Activated T-helper 1 cell treated with anti-CD3 and anti-CD28 coated beads, Interleukin-2, amount 50 U/mL, for 16 hours (primary cell): ENCODE measurements at places on chromosomes 2 and 18.

DNA sequence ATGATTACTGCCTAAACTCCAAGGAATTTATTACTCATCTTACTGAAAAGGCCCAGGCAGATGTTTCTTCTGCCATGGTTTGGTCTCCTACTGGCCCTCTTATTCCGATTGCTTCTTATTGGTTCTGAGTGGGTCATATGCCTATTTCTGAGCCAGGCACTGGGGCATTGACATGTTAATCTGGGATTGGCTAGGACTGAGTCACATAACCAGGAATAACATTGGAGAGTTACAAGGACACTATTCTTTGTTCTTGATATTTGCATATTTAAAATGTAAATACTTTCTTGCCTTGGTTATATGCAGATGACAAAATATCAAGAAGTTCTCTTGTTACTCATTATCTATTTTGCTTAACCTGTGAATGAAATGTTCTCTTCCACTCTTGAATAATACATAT is 534.4 kb upstream of the SLC39A10 start:
- no peak for DNase-seq

DNA sequence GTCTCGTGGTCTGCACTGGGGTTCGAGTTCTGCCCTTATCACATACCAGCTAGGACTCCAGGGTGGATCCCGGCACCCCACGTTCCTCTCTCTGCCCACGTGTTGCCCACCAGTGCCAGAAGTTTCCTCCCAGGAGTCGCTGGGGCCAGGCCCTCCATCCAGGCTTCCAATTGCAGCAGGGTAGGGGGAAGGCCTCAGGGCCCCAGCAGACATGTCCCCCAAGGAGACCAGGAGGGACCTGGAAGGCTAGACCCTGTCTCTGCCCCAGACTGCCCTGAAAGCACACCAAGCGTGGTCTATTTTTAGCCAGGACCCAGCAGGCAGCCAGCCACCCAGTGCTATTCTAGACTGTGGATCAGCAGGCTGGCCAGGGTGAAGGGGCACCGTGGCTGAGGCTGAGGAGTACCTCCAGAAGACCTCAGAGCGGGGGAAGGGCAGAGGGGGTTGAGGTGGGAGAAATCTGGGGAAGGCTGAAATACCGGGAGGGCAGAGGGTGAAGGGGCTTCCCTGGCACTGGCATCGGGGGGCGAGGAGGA is 18.8 kb upstream of the TNS1 start:
- no peak for DNase-seq

DNA sequence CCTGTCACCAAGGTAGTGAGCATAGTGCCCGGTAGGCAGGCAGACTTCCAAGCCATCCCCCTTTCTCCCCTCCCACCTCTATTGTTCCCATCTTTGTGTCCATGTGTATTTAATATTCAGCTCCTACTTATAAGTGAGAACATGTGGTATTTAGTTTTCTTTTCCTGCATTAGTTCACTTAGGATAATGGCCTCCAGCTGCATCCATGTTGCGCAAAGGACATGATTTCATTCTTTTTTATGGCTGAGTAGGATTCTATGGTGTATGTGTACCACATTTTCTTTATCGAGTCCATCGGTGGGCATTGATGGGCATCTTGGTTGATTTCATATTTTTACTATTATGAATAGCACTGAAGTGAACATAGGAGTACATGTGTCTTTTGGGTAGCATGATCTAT is 35.3 kb downstream of the MMADHC start:
- DNase-seq: no peak

DNA sequence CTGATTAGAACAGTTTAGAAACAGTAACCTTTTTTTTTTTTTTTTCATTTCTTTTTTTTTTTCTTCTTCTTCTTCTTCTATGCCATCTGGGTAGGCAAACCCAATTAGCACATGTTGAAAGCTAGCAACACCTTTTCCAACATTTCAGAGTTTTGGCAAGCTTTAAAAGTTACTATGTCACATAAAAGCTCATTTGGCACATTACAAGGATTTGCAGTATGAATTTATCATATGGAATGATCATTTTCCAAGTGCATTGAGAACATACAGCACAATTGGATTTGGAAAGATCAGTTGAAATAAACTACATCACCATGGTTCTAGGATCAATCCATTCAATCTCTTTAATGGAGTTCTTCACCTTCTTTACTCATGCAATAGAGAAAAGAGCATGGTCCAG is 847.0 kb downstream of the LRRTM4 start:
- no peak for DNase-seq

- no peak for DNase-seq
Observed at GRCh38 chr2:11630855-11631254, 39.1 kb downstream of the NTSR2 start.

- no peak for DNase-seq
Observed at GRCh38 chr2:235857598-235857997, 310.6 kb downstream of the GBX2 start.

DNA sequence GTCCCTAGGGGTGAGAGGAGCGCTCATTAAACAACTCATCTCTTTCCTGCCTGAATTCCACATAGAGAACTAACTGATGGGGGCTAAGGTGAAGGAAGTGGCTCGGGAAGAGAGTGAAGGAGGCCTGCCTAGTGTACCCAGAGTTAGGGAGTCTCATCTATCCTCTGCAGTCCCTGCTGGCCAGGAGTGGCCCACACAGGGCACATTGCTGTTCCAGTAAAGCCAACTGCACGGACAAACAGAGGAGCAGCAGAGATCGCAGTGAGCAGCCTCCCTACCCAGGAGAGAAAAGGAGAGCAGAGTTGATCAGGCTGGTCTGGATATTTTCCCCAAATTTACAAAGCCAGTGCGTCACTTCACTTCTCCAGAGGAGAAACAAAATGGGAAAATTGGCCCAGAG is 16.9 kb upstream of the FN1 start:
- no peak for DNase-seq

- no peak for DNase-seq
Observed at GRCh38 chr2:105317937-105318336, 11.6 kb downstream of the TGFBRAP1 start.

DNA sequence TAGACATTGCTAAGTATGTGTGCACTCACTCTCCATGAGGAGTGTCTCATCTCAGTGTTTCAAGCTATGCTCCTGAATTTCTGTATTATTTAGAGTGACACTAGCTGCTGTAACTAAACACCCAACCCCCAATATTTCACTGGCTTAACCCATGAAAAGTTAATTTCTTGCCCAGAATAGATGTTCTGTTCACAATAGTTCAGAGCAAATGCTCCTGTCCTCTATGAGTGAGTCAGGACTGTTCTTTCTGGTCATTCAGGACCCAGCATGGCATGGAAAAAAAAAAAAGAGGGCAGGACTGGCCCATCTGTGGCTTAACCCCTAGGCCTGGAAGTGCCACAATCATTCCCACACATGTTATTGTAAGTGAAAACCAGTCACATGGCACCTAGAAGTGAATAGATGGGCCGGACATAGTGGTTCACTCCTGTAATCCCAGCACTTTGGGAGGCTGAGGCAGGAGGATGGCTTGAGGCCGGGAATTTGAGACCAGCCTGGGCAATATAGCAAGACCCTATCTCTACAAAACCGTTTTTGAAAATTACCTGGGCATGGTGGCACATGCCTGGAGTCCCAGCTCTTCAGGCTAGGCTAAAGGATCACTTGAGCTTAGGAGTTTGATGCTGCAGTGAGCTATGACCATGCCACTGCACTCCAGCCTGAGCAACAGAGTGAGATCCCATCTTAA is 663.6 kb downstream of the IRS1 start:
- no peak for DNase-seq

DNA sequence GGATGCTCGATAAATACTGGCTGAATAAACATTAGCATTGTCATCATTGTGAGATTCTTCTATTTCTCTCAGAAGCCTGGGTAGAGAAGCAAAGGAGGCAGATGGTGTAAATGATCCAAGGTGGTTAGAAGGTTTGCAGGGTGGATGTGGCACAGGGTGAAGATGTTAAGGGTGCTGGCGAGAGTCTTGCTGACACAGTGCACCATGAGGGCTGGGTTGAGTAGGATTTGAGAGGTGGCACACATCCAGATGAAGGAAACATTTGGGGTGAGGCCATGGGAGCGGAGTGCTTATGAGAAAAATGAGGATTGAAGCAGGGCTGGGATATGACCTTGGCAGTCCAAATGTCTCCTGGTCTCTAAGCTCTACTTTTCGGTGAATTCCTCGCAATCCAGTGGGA is 17.8 kb upstream of the CPO start:
- DNase-seq: no peak

- no peak for DNase-seq
Observed at GRCh38 chr2:170222842-170223241, 44.9 kb downstream of the MYO3B start.

GRCh38 chr18:31267823-31268481 is 50.0 kb upstream of the DSG1 start:
- no peak for DNase-seq

GRCh38 chr18:56475250-56475649 is 163.1 kb downstream of the TXNL1 start:
- DNase-seq: no peak

DNA sequence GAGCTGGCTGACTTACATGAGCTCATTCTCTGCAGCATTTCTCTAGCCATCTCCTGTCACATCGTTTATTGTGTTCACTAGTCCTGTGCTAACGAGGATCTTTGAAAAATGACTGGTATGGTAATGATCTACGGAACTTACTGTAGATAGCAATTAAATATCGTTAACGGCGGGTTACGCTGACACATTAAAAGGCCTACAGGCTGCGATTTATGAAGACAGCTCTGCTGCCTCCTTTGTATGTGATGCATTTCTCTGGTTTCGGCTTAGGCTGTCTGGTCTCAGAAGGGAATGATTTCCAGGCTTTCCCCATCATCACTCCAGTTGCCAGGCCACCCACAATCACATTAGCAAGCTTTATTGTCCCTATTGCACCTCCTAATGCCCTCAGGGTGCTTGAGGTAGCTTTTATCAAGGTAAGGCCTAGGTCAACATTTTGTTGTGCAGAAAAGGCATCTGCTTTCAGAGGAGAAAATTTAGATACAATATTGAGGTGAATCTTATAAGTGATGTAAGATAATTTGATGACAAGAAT is 284.4 kb downstream of the SOX11 start:
- no peak for DNase-seq

- DNase-seq: no peak
Observed at GRCh38 chr2:184597571-184597991, 748 bp upstream of the ZNF804A start.

GRCh38 chr2:147002256-147002655 is 842.6 kb upstream of the ACVR2A start:
- DNase-seq: no peak

DNA sequence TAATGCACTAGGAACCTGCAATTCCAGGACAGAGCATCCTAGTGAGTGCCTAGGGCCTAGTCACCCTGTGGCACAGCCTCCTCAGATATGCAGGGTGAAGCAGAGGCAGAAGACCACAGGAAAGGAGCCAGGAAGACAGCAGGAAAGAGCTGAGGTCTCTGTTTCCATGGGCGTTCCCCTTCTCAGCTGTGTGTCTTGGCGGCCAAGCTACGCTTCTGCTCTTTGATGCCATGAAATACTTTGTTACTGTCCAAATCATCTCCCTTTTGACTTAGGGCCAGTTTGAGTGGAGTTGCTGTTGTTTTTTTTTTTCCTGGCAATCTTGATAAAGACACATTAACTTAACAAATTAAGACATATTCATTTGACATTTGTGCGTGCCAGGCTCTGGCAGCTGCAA is 67.3 kb downstream of the APOB start:
- no peak for DNase-seq

GRCh38 chr2:174117951-174118930 is 130.1 kb downstream of the OLA1 start:
- no peak for DNase-seq

GRCh38 chr18:46475390-46475752 is 181.6 kb downstream of the LOXHD1 start:
- DNase-seq: no peak

GRCh38 chr2:131039535-131039907 is 53.7 kb downstream of the FAM168B start:
- DNase-seq: no peak

- no peak for DNase-seq
Observed at GRCh38 chr18:77101410-77102258, 30.9 kb downstream of the MBP start.

DNA sequence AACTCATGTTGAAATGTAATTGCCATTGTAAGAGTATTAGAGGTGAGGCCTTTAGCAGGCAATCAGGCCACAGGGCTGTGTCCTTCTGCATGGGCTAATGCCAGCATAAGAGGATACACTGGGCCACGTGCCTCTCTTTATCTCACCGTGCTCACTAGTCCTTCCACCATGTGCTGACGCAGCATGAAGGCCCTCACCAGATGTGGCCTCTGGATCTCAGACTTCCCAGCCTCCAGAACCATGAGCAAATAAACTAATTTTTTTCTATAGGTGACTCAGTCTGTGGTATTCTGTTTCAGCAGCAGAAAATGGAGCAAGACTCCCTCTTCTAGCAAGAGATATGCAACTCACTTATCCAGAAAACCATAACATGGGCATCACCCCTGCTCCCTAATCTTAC is 149.7 kb upstream of the ZNF236 start:
- DNase-seq: no peak

DNA sequence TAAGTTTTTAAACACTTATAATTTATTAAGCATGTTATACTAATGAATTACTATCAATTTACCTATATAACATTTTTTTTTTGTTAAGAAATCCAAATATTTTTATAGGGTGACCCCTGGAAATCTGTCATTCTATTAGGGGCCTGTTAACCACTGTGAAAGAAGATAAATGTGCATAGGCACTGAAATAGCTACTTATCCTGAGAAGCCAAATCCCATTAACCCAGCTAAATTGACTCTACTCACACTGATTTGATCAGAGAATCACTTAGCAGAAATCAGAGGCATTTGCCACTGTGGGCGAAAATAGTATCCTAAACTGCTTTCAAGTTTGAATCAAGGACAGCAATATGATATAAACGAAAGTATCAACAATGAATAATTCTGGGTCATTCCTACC is 90.0 kb upstream of the GULP1 start:
- DNase-seq: no peak

DNA sequence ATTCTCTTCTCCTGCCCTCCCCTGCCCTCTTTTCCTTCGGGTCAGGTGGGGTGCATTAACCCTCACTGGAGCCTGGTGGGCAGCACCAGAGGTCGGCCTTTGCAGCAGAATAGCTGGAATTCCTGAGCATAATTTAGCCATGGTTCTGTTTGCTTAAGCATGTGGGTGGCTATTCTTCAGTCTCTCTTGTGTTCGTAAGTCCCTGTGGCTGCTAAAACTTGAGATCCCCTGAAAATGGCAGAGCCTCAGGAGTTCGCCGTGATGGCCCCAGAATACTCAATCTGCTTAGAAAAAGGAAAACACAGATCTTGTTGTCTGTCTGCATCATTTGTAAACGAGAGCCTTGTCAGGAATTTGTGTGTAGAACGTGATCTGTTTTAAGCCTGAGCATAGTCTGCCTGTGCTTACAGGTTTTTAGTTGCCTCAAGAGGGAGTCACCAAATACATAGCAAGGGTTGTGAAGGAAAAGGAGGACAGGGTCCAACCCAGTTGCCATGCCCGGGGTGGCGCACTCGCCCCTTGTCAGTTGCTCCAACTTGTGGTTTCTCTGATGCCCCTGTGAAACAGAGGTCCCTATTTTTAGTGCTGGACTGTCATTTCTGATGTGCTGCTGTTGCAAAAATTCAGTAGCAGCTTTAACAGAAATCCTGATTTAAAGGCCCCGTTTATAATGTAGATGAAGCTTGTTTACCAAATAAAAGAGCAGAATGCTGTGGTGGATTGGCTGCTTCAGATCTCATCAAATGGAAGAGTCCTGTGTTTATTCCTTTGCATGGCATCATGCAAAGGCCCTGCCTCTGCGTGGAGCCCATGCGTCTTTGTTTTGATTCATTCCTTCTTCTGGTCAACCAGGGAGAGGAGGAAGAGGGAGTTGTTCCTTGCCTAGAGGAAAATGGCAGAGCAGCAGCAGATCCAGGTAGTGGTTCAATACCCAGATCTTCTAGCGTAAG is 74.8 kb downstream of the WDSUB1 start:
- DNase-seq: no peak
